CD4-positive, alpha-beta T cell treated with Interleukin-15 for 4 hours (primary cell): ENCODE measurements at places on chromosomes 4 and X.
A peak's percentile ranks its signal among the peaks of the same experiment; 100 is the strongest.

GRCh38 chr4:182808673-182809416, 108.3 kb downstream of the DCTD start:
- DNase-seq: peak; percentile 49

DNA sequence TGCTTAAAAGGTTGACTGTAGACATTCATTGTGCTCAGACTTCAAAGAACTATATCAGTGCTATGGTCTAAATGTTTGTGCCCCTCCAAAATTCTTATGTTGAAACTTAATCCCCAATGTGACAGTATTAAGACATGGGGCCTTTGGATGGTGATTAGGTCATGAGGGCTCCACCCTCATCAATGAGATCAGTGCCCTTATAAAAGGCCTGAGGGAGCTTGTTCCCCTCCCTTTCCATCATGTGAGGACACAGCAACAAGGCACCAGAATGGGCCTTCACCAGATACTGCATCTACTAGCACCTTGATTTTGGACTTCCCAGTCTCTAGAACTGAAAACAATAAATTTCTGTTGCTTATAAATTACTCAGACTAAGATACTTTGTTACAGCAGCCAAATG, 28.3 kb downstream of the CLOCK start:
- no peak for DNase-seq

DNA sequence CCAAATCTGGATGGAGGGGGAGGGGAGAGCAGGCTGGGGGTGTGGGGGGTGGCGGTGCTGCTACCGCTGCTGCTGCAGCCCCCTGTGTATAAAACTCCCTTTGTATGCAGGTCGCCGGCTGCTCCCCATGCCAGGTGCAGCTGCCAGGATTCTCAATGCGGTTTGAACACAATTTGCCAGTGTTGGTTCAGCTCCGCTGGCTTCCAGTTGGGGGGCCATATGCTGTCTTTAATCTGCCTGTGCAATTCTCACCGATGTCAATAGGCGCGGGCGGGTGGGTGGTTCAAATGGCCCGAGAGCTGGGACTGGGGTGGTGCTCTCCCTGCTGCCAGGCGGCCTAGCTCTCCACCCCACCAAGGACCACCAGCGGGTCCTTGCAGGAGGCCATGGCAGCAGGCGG, 257.6 kb downstream of the BCOR start:
- no peak for DNase-seq

- no peak for DNase-seq
These were observed at the start of gene CFAP47 for GRCh38 chrX:35919536-35920309. CFAP47 (plus strand) TSS chrX:35919734; CDS start chrX:35919800, 66 bp downstream.

DNA sequence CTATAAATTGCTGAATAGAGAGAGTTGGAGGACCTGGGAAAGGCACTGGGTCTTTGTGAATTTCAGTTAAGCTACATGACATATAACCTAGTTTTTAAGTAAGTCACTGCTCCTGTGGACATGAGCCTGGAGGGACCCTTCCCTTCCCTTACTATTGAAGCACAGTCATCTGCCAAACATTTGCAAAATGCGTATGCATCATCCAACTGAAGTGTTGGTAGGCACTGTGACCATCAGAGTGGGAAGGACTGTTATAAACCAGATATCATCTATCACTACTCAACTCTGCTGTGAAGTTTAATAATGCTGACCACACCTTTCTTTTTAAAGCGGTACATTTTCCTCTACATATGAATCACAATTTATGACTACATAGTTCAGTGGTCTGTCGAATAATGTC, 5.2 kb downstream of the GABRA3 start:
- no peak for DNase-seq

GRCh38 chr4:1850276-1850675, 5.7 kb downstream of the LETM1 start:
- DNase-seq: no peak

DNA sequence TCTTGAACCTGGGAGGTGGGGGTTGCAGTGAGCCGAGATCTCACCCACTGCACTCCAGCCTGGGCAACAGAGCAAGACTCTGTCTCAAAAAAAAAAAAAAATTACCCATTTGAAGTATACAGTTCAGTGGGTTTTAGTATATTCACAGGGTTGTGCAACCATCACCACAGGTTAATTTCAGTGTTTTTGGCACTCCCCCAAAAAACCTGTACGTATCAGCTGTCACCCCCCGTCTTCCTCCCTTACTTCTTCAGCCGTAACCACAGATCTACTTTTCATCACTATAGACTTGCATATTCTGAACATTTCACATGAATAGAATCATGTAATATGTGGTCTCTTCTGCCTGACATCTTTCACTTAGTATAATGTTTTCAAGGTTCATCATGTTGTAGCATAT, 11.7 kb upstream of the PTTG2 start:
- no peak for DNase-seq

DNA sequence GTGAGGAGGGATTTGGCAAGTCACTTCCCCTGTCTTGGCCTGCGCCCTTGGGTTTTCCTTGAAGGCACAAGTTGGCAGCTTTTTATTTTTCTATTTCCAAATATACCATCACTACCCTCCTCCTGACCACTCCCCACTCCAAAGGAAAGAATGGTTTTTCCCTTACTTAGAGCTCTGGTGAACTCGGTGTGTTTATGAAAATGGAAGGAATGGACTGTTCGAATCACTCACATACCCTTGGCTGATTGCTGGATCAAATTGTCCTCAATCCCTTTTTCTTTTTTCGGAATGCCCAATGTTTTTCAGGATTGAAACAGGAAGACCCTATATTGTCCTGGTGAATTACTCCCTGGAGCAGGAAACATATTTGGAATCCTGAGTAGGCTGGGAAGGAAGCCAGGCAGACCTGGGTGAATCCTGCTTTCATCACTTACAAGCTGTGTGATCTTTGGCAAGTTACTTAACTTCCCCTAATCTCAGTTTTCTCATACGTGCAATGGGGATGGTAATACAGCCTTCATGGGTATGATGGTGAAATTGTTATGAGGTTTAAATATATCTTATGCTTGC, 70.7 kb downstream of the RTL5 start:
- DNase-seq: no peak

- no peak for DNase-seq
These were observed 45.1 kb upstream of the PPARGC1A start for GRCh38 chr4:23934915-23935314.

DNA sequence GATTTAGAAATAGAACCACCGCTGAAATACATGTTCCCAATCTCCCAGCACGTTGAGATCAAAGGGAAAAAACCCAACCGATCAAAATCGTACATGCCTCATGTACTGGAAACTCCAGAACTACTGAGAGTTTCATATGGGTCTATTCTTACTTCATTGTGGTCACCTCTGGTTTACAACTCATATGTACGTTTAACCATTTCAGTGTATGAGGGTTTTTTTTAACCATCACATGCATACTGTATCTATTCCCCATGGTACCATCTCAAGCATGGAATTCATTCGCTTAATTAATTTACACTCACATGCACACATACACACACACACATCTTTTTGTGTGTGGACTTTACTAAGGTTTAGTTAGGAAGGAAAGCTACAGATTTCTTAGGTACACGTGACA, 46.0 kb upstream of the CLNK start:
- DNase-seq: no peak

- no peak for DNase-seq
These were observed at the start of gene HHIP for GRCh38 chr4:144645631-144646522. HHIP (plus strand) TSS chr4:144646156; CDS start chr4:144646676, 520 bp downstream.

DNA sequence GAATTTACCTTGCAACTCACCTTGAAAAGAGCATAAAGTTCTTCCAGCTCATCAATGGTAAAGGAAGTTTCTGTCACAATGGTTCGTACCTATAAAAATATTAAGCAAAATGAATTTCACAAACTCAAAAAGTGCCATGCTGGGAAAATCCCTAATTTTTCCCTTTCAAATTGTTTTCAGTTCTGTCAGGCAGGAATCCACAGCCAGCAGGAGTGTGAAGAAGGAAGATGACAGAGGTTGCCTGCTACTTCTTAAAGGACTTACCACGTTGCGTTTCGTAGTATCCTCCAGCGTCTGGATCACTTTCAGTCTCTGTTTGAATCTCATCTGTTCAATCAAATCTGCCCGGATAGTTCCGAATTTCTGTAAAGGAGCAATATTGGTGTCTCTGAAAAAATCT, 70.3 kb upstream of the UCP1 start:
- no peak for DNase-seq

DNA sequence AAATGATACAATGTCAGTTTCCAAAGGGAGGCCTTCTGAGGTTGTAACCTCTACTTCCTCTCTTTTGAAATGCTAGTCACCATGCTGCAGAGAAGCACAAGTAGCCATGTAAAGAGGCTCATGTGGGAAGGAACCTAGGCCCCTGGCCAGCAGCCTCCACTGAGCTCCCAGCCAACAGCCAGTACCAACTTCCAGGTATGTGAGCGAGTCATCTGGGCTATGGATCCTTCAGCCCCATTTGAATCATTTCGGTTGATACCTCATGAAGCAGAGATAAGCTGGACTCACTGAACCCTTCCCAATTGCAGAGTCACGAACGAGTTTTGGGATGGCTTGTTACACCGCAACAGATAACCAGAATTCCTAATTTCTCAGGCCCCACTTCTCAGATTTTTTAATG, 187.0 kb upstream of the LDB2 start:
- DNase-seq: no peak

DNA sequence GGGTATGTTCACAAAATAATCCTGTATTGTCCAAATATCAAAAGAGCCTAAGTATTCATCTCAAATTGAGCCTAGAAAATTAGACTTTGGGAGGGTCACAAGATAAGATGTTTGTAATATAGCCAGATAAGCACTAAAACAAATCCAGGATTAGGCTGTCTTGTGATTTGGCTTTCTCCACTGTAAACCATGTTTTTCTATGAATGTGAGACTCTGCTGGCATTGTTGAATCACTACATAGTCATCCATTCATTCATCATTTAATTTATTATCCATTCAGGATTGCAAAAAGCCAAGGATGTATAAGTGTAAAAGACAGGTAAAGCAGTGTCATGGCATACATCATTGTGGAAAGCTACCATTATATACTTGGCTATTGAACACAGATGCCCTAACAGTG, 148.0 kb downstream of the GRID2 start:
- no peak for DNase-seq

DNA sequence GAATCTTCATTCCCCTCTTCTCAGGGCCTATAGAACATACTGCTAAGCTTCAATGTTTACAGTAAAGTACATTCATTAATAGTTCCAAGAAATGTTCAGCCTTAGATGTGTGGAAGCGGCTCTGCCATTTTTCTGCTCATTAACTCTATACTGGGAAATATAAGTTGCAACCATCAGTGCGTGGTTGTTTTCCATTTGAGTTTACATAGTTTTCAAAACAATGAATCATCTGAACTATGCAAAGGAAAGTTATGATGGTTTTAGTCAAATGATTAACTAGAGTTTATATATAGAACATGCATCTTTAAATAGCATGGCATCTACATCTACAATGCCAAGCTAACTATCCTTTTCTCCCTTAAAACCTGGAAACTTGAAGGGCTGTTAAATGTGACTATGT, 29.6 kb downstream of the LEF1 start:
- peak; percentile 31 for DNase-seq

DNA sequence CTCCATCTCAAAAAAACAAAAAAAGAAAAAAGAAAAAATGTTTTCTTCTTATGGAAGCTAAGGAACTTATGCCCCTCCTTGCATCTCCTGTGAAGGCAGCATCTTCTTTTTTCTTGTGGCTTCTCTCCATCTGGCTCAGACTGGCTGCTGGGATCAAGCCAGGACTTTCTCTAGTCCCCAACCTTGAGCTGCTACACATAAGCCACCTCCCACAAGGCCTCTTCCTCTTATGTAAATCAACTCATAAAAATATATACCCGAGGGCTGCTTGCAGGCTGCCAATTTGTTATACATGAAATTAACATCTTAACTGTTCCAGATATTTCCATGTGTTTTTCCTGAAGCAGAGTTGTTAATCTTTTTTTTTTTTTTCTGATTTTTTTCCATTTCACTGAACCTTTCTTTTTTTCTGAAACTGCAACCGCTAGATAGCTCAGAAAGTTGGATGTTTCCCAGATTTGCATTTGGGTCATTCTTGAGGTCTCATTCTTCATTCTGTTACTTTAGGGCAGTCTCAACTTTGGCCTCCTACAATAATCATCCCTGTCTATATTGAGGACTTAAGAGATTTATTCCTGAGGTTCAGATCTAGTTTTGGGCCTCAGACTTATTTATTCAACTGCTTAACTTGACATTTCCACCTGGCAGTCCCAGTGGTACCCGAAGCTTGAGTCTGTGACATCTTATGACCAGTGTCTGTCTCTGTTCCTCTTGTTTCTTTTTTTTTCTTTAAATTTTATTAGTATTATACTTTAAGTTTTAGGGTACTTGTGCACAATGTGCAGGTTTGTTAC, 10.3 kb downstream of the SNX25 start:
- no peak for DNase-seq

GRCh38 chrX:15298201-15298600, 17.2 kb downstream of the ASB11 start:
- no peak for DNase-seq

DNA sequence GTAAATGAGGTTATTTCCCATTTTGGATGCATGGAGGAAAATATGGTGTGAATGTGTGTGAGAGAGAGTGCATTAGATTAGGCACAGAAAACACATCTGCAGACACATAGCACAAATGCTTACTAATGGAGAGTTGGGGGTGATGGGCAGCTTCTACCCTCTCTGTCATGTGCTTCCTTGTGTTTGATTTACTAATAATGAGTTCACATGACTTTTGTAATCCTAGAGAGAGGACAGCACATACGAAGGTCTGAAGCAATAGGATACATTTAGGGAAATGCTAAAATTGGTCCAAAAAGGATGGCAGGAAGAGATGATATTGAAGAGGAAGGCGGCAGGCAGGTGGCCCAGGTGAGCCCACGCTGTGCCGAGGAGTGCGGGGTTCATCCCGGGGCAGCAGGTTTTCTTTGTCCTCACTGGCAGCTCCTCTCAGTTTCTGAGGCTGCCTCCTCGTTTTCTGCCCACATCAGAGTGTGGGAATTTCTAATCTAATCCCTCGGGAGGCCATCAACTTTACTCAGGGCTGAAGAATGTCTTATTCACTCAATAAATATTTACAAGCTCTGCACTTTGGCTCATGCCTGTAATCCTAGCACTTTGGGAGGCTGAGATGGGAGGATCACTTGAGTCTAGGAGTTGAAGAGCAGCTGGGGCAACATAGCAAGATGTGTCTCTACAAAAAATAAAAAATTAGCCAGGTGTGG, 15.9 kb upstream of the MAP9 start:
- DNase-seq: no peak

GRCh38 chrX:71466979-71467523, 65.9 kb upstream of the OGT start:
- DNase-seq: no peak

DNA sequence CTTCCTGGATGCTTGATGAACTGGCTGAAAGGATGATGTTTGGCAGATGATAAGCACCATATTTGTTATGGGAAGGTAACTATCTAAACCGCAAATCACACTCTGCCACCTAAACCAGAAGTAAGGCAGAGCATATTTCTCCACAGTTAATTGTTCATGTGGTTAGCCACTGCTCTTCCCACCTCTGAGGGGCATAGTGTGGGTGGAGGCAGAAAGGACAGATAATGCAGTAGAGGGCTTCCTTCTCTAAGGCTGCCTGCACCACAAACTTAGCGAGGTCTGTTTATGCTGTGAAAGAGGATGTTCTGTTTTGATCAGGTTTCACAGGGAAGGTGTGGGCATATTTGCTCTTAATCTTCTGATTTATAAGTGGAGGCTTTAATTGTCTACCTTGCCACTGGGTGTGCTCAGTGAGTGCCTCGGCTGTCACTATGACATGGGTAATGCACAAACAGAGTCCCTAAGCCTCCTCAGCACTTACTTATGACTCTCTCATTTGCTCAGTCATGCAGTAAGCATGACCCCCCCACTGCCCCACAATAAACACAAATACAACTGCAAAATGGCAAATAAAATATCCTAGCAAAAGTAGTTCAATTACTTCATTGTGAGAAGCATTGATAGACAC, 401.0 kb downstream of the TMA16 start:
- peak; percentile 21 for DNase-seq

- no peak for DNase-seq
These were observed 217.8 kb upstream of the ETNPPL start for GRCh38 chr4:108980455-108981239.
